NCI-H1930 (cell line): ENCODE measurements at places on chromosomes 7 and 10.
A peak's percentile ranks its signal among the peaks of the same experiment; 100 is the strongest.

- no peak for DNase-seq
These were observed 38.7 kb downstream of the INSYN2A start for GRCh38 chr10:127157506-127158200.

GRCh38 chr10:115882021-115882420 is 391.0 kb downstream of the GFRA1 start:
- no peak for DNase-seq

DNA sequence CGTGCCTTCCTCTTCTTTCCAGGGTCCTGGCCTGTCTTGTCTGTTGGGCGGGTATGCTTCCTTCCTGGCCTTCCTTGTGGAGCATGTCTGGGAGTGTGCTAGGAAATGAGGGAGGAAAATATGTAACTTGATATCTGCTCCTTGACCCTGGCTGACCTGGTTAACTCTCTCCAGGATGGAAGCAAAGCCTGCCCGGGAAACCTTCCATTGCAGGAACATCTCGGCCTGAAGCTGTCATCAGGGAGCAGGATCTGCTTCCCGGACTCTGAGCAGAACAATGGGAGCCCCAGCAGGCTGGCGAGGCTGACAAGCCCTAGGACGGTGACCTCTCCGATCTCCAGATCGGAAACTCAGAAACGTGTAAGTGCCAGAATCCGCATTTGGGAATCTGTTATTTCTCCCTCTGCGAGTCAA is 340.3 kb downstream of the FRMD4A start:
- DNase-seq, result no peak

DNA sequence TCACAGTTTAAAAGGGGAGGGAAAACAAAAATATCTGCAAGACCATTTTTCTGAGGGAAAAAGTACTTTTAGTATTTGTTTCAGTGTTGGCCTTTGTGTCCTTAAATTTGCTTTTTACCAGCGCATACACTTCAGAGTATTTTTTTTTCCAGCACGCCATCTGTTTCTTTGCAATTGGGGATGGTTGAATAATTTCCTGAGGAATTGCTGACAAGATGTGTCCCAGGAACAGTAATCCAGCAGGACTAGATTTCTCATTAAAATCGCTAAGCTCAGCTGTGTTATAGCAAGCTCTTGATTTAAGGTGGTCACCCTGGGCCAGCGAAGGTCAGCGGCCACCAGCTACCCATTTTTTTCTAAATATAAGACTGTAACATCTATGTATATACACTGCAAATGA is 156.9 kb upstream of the RHOBTB1 start:
- DNase-seq, result no peak

GRCh38 chr7:3266240-3266639 is 34.8 kb upstream of the SDK1 start:
- DNase-seq, result no peak

DNA sequence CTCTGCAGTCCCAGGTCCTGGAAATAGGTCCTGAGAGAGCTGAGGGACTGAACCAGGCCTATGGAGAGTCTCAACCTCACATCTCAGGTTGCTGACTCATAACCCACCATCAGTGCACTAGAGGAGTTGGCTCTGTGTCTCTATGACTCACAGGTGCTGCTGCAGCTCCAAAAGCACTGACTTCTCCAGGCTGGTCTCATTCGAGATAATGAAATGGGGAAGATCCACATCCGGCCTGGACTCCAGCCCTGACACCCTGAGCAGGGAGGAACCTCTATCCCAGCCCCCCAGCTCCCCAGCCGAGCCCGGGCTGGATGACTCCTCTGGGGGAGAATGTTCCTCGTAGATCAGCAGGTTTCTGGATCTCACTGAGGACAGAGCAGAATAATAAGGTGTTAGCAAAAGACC is 35.5 kb upstream of the DGKI start:
- DNase-seq, result no peak

DNA sequence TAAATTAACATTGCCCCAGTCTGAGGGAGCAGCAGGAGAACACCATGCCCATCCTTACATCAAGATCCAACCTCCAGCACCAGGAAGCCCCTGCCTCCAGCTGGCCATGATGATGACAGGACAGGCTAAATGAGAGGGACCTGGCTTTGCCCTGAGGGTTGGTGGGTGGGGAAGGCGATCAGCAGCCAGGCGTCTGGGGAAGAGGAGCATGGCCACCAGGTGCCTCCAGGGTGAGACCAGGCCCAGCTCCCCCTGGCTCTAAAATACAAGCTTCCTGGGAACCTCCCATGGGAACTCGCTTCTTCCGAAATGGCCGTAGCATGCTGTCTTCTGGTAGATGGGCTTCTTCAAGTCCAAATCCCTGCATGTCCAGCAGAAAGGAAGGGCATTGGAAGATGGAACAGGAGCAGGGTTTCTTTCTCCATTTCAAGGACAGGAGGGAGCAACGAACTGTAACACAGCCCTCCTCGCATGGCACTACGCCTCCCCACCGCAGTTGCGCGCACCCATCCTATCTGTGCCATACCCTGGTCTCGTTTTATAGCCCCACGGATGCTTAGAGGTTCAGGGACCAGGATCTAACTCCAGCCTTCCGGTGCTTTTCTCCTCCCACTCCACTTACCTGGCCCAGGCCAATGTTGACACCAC is 15.8 kb downstream of the MAT1A start:
- DNase-seq, result no peak

- DNase-seq, result no peak
These were observed 137.3 kb downstream of the ANLN start for GRCh38 chr7:36526863-36527548.

DNA sequence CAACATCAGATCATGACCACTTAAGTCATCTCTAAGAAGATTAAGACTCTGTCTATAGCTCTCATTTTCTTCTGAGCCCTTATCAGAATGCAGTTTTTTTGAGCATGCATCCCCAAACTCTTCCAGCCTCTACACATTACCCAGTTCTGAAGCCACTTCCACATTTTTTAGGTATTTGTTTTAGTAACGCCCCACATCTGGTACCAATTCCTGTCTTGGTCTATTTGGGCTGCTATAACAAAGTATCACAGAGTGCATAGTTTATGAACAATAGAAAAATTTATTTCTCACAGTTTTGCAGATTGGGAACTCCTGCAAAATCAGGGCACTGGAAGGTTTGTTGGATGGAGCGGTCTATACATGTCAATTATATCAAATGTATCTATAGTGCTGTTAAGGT is 107.7 kb upstream of the KCND2 start:
- no peak for DNase-seq

- no peak for DNase-seq
These were observed 1.2 kb upstream of the SPACDR start for GRCh38 chr7:100465299-100465698.

DNA sequence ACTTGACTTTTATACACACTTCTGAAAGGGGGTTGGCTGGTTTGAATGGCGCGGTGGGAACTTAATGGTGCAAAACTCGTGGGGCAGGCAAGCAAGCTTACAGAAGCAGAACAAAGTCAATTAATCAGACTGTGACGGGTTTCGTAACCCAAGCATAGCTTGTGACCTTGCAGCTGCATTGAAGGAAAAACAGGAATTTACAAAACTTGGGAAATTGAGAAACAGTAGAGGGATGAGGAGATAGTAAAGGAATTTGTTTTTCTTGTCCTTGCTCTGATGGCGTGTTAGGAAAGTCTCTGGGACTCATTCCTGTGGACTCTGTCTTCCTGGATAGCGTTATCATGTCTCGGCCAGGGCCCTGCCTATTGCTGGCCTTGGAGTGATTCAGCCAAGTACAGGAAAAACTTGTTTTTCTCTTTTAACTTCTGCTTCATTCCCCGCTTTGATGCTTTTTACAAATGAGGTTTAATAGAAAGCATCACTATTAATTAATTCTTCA is 220.0 kb upstream of the KCND2 start:
- DNase-seq, result no peak

- no peak for DNase-seq
These were observed 27.5 kb downstream of the KCNH2 start for GRCh38 chr7:150950496-150951180.

- DNase-seq, result no peak
These were observed 917 bp downstream of the ZNF365 start for GRCh38 chr10:62374862-62375710.

DNA sequence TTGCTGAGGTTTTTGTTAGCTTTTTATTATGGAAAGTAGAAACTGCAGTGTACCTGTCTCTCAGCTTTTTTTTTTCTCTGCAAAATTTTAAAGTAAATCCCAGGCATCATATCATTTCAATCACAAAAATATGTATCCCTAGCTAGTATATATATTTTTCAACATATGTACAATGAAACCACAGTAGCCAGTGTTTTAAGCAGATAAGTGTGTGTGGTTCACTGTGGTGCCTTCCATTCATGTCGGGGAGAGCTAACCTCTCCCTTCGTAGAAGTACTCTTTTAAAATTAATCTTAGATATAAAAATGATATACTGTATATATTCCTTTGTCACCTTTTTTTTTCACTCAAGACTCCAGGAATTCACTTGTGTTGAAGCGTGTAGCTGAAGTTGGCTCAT is 22.7 kb downstream of the CUL1 start:
- DNase-seq, result no peak

DNA sequence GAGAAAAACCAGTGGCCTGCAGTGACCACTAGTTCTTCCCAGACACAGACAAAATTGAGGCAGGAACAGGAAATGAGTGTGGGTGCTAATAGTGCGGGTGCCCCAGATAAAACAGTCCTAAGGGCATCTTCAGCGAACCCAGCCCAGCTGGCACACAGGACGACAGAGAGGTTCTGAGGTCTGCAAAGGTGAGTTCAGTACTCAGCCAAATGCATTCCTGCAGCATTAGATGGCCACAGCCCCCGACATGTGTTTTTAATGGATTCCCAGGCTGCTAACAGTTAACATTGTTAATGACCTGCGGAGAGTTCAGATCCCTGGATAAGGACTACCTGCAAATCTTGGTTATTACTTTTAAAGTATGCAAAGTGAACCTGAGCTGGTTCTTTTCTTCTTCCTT is 196.0 kb downstream of the HIBADH start:
- DNase-seq, result no peak

DNA sequence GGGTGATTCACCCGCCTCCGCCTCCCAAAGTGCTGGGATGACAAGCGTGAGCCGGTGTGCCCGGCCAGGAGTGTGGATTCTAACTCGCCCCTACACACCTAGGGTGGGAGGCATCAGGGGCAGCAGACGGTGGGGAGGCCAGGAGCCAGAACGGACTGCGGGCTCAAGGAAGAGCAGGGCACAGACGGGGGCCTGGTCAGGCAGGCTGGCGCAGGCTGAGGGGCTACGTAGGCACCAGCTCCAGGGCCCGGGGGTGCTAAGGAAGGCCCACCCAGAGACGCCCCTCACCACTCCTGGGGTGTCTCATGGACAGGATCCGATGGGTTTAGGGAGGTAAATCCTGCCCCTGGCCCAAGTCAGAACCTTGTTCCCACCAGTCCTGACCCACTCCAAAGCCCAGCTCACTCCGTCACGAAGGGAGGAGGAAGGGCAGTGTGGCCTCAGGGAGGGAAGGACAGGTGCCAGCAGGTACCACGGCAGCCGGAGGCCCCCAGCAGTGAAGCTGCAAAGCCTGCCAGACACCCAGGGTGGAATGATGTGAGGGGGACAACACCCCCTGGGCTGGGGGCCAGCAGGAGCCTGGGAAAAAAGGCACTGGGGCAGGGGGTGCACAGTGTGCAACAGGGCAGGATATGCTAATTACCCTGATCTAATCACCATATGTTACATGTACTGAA is 251.4 kb downstream of the MAD1L1 start:
- DNase-seq, result no peak

DNA sequence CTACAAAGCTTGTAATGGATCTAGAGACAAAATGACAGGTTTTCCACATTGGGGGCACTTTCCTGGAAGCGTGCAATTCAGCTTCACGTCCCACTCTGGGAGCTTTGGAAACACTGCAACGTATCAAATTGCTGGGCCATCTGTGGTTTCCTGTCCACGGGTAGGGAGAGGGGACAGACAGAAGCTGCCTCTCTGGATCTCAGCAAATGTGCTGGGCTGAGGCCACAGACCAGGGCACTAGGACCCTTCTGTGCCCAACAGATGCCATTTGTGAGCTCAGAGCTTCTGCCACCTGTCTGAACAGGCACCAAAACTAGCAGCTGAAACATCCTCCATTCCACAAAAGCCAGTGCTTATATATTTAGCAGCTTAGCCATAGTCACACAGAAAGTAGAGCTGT is 40.9 kb upstream of the FRMD4A start:
- no peak for DNase-seq

GRCh38 chr7:22115689-22116088 is 170.0 kb upstream of the CDCA7L start:
- no peak for DNase-seq

- no peak for DNase-seq
These were observed 174.7 kb downstream of the GATA3 start for GRCh38 chr10:8229153-8229552.

DNA sequence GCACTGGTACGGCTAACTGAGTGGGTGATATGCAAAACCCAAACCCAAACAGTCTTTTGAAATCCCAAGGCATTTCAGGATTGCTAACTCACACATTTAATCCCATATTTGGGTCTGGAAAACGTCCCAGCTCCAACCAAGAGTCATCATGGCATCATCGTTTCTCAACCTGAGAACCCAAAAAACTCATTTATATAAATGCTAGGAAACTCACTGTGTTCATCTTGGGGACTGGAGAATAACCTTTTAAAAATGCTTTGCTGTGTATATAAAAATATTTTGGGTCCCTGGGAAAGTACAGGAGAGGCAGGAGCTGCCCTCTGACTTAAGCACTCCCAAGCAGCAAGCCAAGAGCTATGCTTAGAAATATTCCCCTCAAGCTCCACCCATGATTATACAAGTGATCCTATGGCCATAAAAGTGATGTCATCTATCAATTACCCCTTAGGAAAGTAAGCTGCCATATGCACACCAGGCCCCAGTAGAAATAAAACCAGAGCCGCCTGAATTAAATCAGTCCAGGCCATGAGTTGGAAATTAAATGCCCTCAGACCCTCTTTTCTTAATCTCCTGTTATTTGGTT is 352.1 kb downstream of the FRMD4A start:
- DNase-seq, result no peak

GRCh38 chr10:73404690-73405089 is 9.2 kb downstream of the ANXA7 start:
- no peak for DNase-seq

GRCh38 chr7:109224100-109224499 is 654.4 kb downstream of the DNAJB9 start:
- DNase-seq, result no peak

- no peak for DNase-seq
These were observed 91.8 kb upstream of the KMT2C start for GRCh38 chr7:152527610-152528032.

DNA sequence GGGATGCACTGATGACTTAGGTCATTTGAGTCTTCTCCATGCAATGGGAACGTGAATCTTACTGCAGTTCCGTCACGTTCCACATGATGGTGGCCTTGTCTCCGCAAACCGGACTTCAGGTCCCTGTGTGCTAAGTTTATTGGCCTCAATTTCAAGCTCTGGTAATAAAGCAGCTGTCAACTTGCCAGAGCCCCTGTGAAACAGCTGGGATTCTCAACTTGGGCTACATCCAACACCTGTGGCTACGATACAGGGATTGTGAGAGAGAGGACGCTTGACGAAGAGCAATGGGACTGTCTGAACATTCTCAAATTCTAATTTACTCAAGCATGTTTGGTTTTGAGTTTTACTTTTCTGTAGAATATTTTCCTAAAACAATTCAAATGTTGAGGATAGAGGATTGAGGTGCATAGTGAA is 174.2 kb downstream of the PTN start:
- peak; percentile 32 for DNase-seq

GRCh38 chr10:97428572-97428981 is 2.6 kb downstream of the PGAM1 start:
- DNase-seq, result no peak
